Stimulated activated CD4-positive, alpha-beta T cell treated with anti-CD3 and anti-CD28 coated beads, Interleukin-12 subunit alpha, Interleukin-12 subunit beta, amount 100 ng/mL, for 24 hours (primary cell): ENCODE measurements at places on chromosomes 7 and 10.

DNA sequence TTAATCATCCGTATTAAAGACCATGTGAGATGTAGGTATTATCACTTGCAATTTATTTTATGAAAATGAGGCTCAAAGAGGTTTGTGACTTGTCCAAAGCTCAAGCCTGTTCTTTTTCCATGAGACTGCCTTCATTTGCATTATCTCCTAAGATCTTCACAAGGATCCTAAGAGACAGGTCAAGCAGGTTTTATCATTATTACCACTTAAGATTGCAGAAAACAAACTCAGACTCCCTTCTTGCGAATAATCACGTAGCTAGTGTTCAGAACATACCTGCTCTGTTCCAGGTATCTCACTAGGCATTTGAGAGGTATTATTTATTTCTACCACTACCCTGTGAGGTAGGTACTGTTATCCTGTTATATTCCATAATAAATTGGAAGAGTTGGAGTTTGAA lies 64.8 kb downstream of the ZNRF2 start:
- DNase-seq = no peak

DNA sequence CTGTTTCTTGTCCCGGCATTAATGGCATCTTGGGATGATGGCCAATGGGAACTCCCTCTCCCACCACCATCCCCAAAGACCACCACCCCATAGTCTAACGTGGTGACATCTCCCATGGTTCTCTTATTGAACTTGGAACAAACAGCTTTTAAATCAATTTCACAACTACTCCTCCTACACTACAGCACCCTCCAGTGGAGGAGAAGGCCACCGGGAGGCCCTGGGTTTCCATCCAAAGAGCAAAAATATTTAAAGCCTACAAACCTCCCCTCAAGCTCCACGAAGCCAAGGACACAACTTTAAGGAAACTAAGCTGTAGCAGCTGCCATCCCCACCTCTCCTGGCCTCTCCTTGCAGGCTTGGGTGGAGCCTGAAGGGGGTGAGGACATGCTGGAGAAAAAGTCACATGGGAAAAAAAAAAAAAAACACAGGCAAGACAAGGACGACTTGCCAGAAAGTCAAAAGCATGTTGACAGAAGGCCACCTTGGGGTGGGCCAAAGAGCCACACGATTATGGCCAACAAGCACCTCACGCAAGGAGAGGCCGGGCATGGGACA lies 94.0 kb upstream of the LANCL2 start:
- DNase-seq = no peak

- DNase-seq = no peak
Observed at GRCh38 chr7:24733414-24734060, 23.7 kb downstream of the GSDME start.

- no peak for DNase-seq
Observed at GRCh38 chr10:125063256-125063925, 97.0 kb downstream of the CTBP2 start.

- no peak for DNase-seq
Observed at GRCh38 chr7:12328888-12329770, 74.5 kb downstream of the VWDE start.

DNA sequence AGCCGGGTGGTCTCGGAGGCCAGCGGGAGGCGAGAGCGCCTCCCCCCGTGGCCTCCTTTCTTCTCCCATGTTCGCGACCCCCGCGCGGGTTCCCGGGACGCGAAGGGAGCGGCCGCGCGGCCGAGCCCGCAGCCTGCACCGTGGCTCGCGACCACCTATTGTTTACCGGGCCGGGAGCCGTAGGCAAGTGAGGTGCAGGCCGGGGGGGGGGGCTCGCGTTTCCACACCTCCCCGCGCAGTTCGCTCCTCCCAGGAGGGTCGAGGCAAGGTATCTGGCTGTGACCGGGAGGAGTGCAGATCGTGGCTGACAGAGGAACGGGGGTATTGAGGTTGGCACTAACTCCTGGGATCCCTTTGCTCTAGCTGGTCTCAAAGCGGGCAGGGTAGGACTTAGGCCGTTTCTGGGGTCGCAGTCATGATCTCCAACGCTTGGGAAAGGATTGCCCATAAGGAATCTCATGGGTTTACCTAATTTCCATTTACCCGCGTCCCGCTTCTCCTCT lies 734 bp downstream of the PTPN12 start:
- no peak for DNase-seq

DNA sequence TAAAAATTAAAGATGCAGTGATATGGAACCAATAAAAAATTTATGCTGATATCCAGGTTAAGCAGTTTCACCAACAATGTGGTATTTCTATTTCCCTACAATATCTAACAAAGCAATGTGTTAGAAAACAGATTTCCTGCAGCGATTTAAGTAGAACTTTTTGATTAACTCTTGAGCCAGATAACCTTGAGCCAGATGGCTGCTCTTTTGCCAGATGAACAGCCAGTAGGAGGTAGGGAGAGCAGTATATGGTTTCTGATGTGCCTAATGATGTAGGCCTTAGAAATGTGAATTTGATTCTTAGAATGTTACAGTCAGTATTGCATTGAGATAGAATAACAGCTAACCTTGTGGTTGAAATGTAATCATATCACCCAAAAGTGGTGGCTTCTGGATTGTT lies 31.1 kb downstream of the STAMBPL1 start:
- DNase-seq = no peak
